Activated CD8-positive, alpha-beta T cell treated with anti-CD3 and anti-CD28 coated beads for 36 hours (primary cell): ENCODE measurements at places on chromosomes 5 and 9. TPM values are rescaled to one million over a fixed set of nuclear protein-coding genes. Genes with fewer than 3 reads are reported as not detected.

- DNase-seq, result no peak
- H3K36me3 ChIP-seq, result no peaks in the 10 kb centered on the region
- peaks cover 2% of the 10 kb centered on the region for H3K27me3 ChIP-seq
- H3K4me3 ChIP-seq, result no peak overlapping the region
- no peaks in the 10 kb centered on the region for H3K4me1 ChIP-seq
Observed at GRCh38 chr9:36825179-36825578, 208.9 kb downstream of the PAX5 start.

RNF145 gene
- 87.5 TPM for total RNA-seq

FGF1 gene
- total RNA-seq, result not detected

CTNND2 gene
- total RNA-seq, result not detected

DNA sequence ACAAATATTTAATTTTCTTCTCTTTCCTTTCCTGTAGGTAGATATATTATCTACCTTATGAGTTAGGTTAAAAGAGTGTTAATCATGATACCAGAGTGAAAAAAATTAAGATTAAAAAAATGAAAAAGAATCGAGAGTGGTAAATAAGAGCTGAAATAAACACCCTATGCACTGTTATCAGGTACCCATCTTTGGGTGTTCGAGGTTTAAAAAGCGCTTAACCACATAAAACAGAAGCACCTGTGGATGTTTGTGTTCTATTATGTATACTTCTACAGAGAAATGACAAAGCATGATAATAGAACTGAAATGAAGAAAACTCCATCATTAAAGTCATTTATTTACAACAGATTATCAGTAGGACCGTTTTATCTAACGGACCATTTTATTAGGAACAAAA is 25.7 kb upstream of the GCNT4 start:
- no peak overlapping the region for H3K27ac ChIP-seq
- H3K4me1 ChIP-seq, result peaks cover 6% of the 10 kb centered on the region

DNA sequence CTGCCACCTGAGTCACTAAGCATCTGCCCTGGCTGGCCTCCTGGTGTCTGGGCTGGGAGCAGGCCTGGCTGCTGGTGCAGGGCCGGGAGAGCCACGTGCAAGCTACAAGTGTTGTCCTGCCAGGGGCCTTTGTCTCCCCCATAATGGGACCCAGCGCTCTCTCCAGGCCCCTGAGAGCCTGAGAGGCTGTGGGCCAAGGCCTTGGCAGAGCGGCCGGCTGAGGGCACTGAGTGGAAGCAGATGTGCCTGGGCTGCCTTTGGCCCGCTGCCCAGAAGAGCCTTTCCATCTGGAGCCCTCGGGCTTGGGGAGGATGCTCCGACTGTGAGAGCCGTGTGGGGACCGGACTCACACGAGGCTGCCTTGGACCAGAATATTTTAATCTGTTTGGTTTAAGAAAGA is 185.5 kb downstream of the RGS3 start:
- no peak for DNase-seq
- no peaks in the 10 kb centered on the region for H3K36me3 ChIP-seq
- no peak overlapping the region for H3K27ac ChIP-seq

DNA sequence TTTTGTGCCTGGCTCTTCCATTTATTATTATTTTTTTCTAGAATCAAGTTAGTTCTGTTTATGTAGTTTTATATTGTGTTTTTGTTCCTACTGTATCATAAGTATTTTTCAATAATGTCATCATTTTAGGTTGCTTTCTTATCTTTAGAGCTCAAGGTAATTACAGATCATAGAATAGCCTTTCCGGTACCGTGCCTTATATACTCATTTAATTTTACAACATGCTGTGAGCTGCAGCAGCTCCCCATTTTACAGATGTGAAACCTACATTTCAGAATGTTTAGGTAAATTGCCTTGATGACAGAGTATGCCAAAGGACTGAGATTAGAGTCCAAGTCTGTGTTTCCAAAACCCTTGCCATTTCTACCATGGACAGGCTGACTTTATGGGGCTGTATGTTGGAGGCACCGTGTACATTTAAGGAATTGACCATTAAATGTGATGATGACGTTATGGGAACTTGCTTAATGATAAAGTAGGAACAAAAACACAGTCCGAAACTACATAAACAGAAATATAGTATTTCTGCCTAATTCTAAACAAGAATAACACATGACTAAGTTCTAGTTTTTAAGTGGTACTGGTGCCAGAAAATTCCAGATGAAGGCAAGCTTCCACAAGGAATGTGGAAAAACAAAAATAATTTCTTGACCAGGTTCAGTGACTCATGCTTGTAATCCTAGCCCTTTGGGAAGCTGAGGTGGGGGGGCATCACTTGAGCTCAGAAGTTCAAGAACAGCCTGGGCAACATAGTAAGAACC is 97.7 kb downstream of the IQGAP2 start:
- DNase-seq, result no peak
- no peak overlapping the region for H3K4me3 ChIP-seq
- H3K27ac ChIP-seq, result no peak overlapping the region
- no peaks in the 10 kb centered on the region for H3K27me3 ChIP-seq

GRCh38 chr9:136640171-136641111 is 22.3 kb upstream of the EGFL7 start:
- DNase-seq, result no peak
- H3K27ac ChIP-seq, result no peak overlapping the region
- H3K4me1 ChIP-seq, result no peaks in the 10 kb centered on the region

GRCh38 chr9:97304586-97304985 is 2.9 kb upstream of the CCDC180 start:
- peaks cover 5% of the 10 kb centered on the region for H3K4me1 ChIP-seq
- no peak for DNase-seq
- H3K36me3 ChIP-seq, result no peaks in the 10 kb centered on the region
- peaks cover 6% of the 10 kb centered on the region for H3K27me3 ChIP-seq

DNA sequence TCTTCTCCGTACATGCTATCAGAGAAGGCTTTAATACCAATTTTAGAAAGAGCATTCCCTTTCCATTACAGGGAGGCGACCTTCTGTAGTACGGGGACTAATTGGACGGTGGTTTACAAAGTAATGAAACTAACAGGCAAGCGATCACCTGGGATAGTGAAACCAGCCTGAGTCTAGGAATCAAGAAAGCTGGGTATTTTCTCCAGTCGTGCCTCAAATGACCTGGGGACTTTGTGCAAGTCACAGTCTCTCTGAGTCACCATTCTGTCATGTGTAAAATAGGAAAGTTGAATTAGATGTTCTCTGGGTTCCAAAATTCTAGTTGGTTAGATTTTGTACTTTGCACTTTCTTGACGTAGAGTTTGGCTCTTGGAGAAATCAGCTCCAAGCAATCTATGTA is 22.7 kb upstream of the SSBP2 start:
- DNase-seq, result no peak
- H3K27ac ChIP-seq, result no peak overlapping the region
- H3K36me3 ChIP-seq, result peaks cover 3% of the 10 kb centered on the region
- no peak overlapping the region for H3K4me3 ChIP-seq
